Stimulated activated CD8-positive, alpha-beta memory T cell treated with anti-CD3 and anti-CD28 coated beads, Interleukin-12 subunit alpha, Interleukin-12 subunit beta, amount 100 ng/mL, for 4 hours (primary cell): ENCODE measurements at places on chromosomes 4 and X.

GRCh38 chr4:141133146-141133998, at the start of gene RNF150:
Gene RNF150 (minus strand): TSS chr4:141133469.
- no peak for DNase-seq

- DNase-seq: no peak
Observed at GRCh38 chr4:46392421-46392820, 2.5 kb upstream of the GABRA2 start.

DNA sequence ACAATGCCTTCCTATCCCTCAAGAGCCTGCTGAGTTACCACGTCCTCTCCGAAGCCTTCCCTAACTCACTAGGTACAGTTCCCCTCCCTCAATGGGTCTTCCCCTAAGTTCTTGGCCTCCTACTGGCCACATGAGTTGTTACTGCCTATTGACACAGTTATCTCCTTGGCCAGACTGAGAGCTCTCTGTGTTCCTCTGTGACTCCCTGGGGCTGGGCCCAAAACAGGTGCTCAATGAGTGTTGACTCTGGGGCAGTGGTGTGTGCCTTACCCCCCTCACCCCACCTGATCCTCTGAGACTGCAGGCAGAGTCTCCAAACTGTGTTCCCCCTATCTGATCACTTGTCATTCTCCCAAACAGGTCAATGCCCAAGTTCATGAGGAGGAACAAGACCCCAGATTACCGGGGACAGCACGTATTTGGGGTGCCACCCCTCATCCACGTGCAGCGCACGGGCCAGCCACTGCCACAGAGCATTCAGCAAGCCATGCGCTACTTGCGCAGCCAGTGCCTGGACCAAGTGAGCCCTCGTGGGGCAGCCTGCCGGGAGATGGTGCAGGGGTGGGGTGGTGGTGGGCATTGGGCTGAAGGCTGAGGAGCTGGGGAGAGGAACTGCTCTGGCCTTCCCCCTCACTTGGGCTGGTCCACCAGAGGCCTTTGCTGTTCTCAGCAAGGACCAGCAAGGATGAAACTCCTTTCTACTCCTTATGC, 72.6 kb downstream of the STARD8 start:
- DNase-seq: no peak

- no peak for DNase-seq
Observed at GRCh38 chr4:88230969-88231771, 53.2 kb downstream of the PPM1K start.

DNA sequence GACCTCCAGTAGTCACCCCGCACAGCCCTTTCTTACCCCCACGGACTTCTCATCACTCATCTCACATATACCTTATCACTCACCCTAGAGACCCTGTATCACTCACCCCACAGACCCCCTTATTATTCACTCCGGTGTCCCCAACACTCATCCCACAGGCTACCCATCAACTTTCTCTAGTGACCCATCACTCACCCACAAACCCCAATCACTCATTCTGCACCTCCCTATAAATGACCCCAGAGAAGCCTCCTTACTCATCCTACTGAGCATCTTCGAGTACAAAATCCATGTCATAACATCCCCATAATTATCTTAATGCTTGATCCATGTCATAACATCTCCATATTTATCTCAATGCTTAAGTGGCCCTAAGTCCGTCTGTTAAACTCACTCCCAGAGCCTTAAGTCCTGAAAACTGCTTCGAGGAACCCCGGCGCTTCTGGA, 934 bp downstream of the ZNF41 start:
- no peak for DNase-seq

- no peak for DNase-seq
Observed at GRCh38 chr4:38193236-38193863, 233.2 kb downstream of the PTTG2 start.

GRCh38 chr4:17128268-17128667, 229.8 kb upstream of the LDB2 start:
- no peak for DNase-seq

- DNase-seq: no peak
Observed at GRCh38 chrX:74343343-74344279, 39.6 kb downstream of the ZCCHC13 start.

GRCh38 chr4:112036886-112037285, 108.4 kb upstream of the FAM241A start:
- no peak for DNase-seq

GRCh38 chr4:113385281-113385899, 335.9 kb downstream of the ANK2 start:
- DNase-seq: no peak
